NCI-H748 treated with DMSO at 0.1 percent for 48 hours (cell line): ENCODE measurements at places on chromosomes 16 and 17.
A peak's percentile ranks its signal among the peaks of the same experiment; 100 is the strongest.

GRCh38 chr16:546909-547770, 13.1 kb upstream of the PRR35 start:
- no peak for DNase-seq

- no peak for DNase-seq
Observed at GRCh38 chr17:5238333-5238732, 3.7 kb upstream of the SCIMP start.

GRCh38 chr17:57082441-57082840, 2.6 kb upstream of the AKAP1 start:
- DNase-seq, result no peak

DNA sequence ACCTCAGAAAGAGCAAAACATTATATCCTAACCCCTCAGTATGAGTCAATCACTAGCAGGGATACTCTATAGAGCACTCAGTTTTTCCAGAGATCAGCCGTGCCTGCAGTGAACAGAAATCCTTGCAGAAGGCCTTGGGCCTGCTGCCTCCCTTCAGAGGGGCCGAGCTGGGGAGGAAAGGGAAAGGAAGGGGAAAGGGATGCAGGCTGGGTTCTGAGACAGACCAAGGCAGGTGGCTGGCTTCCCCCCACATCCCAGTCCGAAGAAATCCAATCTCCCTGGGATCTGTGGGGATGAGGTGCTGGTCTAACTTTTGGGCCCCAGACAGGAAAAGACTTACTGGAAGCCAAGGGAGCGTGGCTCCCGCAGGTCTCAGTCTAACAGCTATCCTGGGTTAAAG, 25.3 kb downstream of the SRL start:
- DNase-seq, result no peak

DNA sequence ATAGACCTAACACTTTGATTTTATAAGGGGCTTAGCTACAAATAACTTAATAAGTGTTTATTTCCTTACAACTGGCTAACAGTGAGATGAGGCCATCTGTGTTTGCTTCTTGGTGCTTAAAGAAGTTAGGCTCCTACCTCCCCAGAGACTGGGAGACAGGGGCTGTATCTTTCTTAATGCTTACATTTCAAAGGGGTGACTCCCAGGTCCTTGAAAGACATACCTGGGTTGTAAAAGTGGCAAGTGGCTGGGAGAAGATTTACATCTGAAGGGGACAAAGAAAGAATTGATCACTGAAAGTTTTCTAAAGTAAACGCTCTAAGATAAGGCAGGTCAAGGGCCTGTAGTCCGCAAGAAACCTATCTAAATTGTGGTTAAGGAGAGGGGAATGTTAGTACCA, 196.8 kb downstream of the CNTNAP4 start:
- no peak for DNase-seq

DNA sequence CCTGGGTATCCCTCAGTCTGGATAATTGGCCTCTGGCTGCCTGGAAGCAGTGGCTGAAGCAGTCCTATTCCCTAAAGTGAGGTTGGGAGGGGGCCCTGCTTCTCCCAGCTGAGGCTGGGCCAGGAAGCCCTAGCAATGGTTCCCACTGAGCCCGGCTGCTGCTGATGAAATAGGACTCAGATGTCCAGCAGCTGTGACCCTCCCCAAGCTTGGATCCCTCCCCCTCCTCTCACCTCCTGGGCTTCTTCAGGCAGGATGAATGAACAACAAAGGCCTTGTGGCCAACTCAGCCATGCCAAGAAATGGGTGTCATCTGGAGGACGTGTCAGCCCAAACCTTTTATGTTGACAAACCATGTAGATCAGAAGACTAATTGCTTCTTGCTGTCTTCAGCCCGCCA, 42.0 kb downstream of the AXIN2 start:
- no peak for DNase-seq

- DNase-seq, result peak; percentile 24
Observed at GRCh38 chr16:78675312-78675711, 575.9 kb downstream of the WWOX start.

GRCh38 chr16:64408699-64409098, 713.2 kb downstream of the CDH11 start:
- no peak for DNase-seq

GRCh38 chr17:17580662-17581470, 10.6 kb downstream of the PEMT start:
- DNase-seq, result no peak

- no peak for DNase-seq
Observed at GRCh38 chr17:2955931-2956582, 107.3 kb downstream of the OR1D5 start.

- peak; percentile 94 for DNase-seq
Observed at GRCh38 chr16:54489225-54490111, 202.9 kb upstream of the IRX3 start.

GRCh38 chr17:35132816-35133550, 9.1 kb downstream of the NLE1 start:
- no peak for DNase-seq

DNA sequence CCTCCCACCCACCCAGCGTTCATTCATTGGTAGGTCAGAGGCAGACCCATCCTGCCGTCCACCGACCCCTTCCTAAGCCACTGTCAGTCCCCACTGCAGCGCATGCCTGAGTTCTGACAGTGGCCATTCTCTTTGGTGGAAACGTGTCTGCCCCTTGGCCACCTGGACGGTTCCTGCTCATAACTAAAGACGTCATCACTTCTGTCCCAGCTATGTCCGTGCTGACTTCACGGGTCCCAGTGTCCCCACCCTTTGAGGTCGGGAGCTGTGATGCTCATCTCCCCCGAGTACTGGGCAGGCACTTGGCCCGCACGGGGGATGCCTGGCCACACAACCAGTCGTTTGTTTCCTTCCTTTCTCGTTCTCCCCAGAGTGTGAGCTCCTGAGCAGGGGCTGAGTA, 267.1 kb downstream of the C16orf95 start:
- DNase-seq, result no peak

DNA sequence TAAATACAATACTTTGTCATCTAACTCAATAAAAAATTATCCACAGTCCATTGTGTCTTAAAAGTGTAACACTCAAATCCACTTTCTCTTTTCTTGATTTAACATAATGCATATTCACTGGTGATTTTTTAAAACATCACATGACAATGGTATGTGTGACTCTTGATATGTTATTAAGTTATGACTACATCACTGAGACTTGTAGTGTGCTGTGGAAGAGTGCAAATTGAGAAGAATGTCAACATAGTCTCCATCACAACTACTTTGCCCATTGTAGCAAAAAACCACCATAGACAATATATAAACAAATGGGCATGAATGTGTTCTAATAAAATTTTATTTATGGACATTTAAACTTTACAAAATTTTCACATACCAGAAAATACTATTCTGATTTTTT, 380.7 kb upstream of the PMFBP1 start:
- DNase-seq, result no peak

- DNase-seq, result no peak
Observed at GRCh38 chr17:17526369-17526768, 30.2 kb upstream of the RASD1 start.

- DNase-seq, result peak; percentile 43
Observed at GRCh38 chr16:88803264-88803987, at the start of gene CDT1. Gene CDT1, plus strand, starts transcription at chr16:88803789. Its CDS starts 43 bp downstream, at chr16:88803832.

- peak; percentile 57 for DNase-seq
Observed at GRCh38 chr17:700504-701094, 14.0 kb downstream of the VPS53 start.

DNA sequence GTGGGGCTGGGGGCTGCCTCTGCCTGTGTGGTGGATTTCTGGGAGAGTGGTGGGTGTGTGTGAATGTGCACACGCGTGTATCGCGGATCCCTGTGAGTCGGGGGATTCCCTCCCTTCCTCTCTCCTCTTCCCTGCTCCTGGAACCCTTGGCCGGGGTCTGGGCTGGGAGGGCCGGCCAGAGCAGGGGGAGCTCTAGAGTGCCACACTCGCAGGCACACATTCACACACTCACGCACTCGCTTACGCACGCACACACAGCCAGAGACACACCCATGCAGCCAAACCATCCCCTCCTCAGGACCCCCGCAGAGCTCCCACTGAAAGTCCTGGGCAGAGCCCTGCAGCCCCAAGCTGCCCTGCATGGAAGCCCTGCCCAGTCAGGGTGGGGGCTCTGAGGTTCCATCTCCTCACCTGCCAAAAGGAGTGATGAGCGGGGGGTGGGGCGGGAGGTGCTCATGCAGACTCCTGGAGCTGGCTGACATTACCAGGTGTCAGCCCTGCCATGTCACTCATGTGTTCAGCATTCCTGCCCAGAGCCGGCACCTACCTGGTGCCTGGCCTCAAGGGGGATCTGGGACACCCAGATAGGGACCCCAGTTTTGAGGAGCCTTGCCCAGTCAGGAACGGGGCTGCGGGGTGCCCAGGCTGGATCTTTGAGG, 1.9 kb downstream of the NECAB2 start:
- no peak for DNase-seq
